RKO (cell line): ENCODE measurements at places on chromosomes 6 and 20.
A peak's percentile ranks its signal among the peaks of the same experiment; 100 is the strongest.

DNA sequence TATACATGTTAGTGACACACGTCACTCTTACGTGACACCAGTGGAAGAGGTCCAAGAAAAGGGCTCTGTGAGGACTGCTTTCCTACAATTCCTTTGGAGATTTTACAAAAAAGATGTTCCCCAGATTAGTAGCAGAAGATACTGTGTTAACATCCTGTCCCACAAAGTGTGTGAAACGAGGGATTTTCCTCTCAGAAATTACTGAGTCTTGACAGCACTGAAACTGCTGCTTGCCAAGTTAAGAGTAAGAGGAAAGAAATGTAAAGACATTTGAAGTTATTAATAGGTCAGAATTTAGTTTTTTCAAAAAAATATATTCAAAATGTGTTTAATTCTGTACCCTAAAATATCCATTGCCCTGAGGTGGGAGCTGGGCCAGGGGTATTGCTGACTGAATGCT is 58.8 kb upstream of the MAP7 start:
- peak; percentile 25 for DNase-seq

- no peak for DNase-seq
Observed at GRCh38 chr20:57589728-57590484, 29.0 kb downstream of the PCK1 start.

DNA sequence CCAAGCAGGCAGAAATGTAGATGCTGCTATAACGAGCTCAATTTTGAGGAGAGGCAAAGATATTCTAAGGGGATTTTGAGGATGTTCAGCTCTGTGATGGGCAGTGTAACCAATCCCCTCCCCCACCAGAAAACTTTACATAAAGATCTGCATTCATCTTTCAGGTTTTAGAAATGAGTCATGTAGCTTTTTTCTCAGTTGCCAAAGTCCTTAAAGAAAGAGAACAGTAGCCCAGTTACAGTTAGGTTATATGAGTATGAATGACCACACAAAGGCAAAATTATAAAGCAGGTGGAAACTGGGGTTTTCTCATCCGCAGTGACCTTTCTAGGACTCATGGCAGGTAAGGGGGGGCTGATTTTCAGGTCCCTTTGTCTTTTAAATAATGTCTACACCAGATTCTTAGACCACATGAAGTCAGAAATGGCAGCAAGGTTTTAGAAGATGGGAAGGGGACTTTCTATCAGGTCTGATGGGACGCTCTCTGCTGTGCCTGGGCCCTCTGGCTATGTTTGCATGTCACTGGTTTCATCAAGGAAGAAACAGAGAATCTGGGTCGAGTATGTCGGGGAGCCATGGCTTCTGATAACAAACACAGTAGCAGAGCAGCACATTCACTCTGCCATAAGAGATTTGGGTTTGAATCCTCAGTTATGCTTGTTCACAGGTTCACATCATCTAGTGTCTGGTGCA is 94.7 kb downstream of the CLIC5 start:
- DNase-seq, result no peak

- DNase-seq, result no peak
Observed at GRCh38 chr6:582370-582769, 74.5 kb downstream of the HUS1B start.

GRCh38 chr6:15048367-15048766 is 197.5 kb upstream of the JARID2 start:
- no peak for DNase-seq

DNA sequence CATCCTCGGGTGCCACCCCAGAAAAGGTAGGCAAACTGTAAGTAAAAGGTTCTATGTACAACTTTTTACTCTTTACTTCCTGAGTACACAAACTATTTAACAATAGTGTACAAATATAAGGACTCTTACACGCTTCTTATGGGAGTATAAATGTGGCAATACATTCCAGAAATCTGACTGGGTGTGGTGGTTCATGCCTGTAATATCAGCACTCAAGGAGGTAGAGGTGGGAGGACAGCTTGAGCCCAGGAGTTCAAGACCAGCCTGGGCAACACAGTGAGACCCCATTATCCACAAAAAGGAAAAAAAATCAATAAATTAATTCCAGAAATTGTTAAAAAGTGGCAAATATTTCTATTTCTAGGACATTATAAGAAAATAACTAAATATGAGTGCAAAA is 48.9 kb downstream of the PIGU start:
- DNase-seq, result no peak

DNA sequence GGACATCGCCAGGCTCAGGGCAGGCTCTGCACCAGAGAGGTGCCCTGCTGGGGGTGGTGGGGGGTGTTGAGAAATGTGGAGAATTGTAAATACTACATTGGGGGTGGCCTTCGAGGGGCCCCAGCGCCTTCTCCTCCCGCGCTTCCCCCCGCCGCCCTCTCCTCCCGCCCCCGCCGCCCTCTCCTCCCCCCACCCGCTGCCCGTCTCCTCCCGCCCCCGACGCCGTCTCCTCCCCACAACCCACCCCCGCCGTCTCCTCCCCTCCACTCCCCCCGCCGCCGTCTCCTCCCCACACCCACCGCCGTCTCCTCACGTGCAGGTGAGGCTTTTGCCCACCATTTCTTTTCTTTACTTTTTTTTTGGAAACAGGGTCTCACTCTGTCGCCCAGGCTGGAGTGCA is 1.5 kb upstream of the SRMS start:
- DNase-seq, result no peak

DNA sequence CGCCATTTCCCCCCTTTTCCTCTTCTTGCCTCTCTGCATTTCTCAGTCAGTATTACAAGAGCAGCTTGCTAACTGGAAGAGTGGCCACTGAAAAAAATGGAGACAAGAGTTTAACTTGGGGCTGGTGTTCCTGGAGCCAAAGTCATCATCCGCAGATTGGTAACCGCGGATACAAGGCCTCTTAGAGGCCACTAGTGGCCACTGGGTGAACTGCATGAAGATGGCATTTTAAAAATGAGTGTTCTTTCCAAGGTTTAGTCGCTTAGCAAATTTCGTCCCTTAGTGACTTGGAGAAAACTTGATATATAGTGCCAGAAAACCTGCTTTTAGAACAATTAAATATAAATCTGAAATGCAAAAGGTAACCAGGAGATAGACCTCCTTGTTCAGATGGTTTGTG is 4.8 kb downstream of the F13A1 start:
- peak; percentile 69 for DNase-seq

GRCh38 chr6:154821638-154822037 is 88.4 kb downstream of the SCAF8 start:
- no peak for DNase-seq

DNA sequence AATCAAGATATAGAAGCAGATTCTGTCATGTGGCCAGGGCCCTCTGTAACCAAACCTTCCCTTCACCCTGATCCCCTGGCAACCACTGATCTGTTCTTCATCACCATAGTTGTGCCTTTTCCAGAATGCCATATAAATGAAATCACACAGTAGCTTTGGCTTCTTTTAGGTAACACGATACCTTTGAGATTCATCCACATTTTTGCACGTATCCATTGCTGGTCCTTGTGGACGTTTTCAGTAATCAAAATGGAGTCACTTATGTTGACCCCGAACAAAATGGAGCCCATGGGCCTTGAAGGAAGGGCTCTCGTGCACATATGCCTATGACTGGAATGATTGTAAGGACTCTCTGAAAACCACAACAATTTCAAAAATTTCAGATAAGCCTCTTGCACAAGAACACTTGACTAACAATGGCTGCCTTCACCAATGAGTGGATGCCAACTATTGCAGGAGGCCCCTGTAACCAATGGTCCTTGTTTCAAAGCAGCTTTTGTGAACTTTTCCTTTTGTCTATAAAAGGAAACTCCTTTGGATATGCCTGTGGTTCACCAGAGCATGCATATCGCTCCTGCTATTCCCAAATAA is 84.3 kb upstream of the RALY start:
- peak; percentile 39 for DNase-seq

DNA sequence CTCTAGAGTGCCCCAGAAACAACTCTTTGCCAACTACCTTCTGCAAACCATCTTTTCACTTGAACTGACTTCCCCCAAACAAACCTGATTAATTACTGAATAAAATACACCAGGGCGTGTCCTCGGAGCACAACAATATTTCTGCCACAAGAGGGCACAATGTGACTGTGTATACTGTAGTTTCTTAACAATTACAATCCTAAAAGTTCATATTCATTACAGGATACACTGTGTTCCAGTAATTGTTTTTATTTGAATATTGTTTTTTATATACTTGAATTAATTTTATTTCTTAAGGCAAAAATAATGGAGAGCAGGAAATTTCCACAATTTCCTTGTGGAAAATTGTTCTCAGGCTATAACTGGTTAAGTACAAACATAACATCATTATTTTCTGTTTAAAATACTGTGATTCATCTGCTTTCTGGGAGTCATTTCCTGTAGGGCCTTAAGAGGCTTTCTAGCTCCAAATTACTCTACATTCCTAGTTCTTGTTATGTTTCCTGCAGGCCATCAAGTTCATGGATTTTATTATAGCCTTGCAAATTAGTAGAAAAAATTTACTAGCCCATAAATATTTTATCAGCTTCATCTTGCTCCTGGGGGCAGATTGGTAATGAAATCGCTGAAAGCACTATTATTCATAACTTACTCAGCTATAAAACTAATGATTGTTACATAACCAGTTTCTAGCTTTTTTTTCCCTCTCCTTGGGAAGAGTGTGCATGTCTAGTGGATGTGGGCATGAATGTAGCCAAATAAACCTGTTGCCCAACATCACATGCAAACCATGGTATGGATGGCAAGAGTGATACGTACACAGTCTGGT is 51.9 kb upstream of the SLC22A16 start:
- DNase-seq, result peak; percentile 94

DNA sequence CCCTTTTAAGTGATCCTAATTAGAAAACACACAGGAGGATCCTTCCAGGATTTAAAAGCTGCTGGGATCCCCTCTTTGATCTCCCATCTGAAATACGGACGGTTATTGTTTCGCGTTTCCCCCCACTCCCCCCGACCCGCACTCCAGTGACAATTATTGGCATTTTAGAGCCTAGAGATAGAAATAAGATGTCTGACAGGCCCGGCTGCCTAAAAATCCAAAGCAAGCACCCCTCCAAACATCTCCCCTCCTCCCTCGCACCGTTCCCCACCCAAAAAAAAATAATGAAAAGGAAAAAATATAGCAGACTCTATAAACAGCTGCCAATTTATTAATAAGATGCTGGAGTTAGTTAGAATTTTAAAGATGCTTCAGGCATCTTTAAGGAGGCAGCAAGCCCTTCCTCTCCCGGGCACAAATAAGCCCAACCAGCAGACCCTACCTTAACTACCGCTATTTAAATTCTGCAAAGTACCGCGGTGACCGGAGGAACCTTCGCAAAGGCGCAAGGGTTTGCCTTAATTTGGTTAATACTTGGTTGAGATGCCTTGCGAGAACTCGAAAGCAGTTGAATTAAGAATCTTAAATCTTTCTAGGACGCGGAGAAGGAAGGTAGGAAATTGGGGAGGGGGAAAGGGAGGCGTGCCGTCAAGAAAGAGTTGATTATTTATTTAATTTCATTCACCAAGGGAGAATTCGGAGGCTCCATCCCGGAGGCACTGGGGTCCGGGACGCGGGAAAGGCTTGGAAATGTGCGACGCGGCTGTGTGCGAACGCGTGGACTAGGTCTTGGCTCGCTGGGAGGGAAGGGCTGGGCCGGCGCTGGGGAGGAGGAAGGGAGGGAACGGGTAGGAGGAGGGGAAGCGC is 1.5 kb upstream of the ISM1 start:
- no peak for DNase-seq
